ENCODE measurements at places on chromosomes 13 and 19.
A peak's percentile ranks its signal among the peaks of the same experiment; 100 is the strongest.

DNA sequence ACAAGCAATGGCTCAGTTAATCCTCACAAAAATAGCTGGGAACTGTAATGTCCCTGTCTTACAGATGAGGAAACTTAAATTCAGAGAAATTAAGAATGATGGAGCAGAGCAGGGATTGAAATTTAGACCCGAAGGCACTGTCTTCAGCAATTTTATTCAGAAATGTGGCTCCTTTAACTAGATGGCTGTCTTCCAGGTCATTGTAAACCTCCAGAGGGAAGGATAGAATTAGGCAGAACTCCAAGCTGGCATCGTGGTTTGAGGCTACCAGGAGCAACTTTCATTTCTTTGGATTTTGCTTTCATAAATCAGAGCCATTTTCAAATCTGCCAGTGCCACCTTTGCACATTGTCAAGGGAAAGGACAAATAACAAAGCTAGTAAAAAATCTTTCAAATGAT lies 339.0 kb downstream of the DCT start:
- DNase-seq = no peak

GRCh38 chr13:112756081-112756480 lies 66.2 kb downstream of the ATP11A start:
- DNase-seq = no peak

DNA sequence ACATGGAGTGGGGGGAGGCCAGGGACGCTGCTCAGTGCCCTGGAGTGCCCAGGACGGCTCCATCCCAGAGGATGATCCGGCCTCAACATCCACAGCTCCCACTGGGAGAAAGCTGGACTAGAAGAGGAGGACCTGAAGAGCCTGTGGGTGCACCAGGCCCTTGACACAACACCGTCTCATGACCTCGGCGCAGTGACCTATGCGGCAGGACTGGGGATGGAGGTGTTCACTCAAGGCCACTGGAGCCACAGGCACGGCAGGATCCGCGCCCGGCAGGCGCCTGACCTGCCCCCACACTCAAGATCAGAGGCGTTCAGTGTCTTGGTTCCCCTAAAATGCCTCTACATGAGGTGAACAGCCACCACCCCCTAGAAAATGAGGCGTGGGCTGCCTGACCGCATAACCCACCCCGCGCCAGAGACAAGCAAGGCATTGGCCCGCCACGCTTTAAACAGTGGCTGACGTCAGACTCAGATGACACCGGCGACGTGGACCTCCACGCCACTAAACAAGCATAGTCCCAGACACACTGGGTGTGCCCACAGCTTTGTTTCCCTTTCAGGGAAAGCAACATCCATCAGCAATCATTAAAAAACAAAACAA lies 8.0 kb downstream of the SGTA start:
- DNase-seq = no peak

DNA sequence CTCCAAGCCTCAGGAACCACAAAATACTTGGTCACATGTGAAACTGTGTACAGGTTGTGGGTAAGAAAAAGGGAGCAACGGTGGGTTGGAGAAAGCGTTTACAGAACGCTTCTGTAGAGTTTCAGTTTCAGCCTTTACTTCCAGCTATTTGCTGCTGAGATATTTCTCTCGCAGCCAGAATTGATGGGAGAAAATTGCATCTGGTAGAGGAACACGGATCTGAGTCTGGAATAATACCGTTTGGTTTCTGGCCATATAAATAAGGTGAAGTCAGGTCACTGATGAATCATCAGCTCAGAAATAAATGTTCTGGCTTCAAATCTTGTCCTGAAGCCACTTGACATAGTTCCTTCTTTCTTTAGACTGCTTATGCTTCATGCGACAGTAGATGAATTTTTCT lies 20.3 kb upstream of the RFC3 start:
- DNase-seq = no peak

GRCh38 chr13:96650301-96650886 lies 343.9 kb downstream of the OXGR1 start:
- no peak for DNase-seq

DNA sequence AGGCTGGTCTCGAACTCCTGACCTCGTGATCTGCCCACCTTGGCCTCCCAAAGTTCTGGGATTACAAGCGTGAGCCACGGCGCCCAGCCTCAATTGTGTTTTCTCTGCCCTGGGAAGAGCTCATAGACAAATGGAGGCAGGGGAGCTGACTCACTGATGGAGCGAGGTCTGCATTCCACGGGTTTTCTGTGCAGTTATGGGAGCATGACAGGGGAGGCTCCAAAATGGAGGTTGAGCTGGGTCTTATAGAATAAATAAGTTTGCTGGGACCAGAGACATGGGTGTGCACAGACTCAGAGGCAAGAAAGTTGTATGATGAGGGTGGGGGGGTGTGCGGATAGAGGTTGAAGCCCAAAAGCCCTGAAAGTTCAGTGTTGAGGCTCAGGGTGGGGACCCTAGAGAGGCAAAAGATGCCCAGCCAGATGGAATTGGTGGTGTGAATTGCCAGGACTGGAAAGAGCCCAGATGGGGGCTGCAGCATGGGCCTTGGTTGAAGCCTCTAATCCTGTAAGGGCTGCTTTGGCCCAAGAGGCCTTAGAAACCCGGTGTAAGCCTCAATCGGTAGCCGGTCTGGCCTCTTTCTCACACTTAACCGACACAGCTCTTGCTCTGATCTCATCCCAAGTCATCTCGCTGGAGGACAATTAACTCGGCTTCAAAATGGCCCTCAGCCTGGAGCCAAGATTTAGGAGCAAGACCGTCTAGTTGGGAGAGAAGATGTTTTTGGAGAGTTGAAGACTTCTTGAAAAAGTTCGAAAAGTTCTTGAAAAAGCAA lies 1.9 kb downstream of the TPM4 start:
- no peak for DNase-seq

GRCh38 chr13:40490086-40490758 lies 176.2 kb downstream of the FOXO1 start:
- DNase-seq = no peak

- no peak for DNase-seq
Measured at GRCh38 chr13:72112216-72112615, 245.2 kb upstream of the DACH1 start.

DNA sequence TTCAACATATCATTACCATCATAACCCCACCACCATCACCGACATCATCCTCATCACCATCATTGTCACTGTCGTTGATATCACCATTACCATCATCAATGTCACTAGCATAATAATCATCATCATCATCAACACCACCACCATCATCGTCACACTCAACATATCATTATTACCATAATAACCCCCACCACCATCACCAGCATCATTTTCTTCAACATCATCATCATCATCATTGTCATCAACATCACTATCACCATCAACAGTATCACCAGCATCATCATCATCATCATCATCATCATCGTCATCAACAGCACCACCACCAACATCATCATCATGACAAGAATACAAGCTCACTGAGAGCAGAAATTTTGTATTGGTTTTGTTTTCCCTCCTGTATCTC lies 83.8 kb downstream of the MBD3L1 start:
- no peak for DNase-seq

GRCh38 chr19:3586127-3586626 lies 899 bp downstream of the GIPC3 start:
- no peak for DNase-seq

DNA sequence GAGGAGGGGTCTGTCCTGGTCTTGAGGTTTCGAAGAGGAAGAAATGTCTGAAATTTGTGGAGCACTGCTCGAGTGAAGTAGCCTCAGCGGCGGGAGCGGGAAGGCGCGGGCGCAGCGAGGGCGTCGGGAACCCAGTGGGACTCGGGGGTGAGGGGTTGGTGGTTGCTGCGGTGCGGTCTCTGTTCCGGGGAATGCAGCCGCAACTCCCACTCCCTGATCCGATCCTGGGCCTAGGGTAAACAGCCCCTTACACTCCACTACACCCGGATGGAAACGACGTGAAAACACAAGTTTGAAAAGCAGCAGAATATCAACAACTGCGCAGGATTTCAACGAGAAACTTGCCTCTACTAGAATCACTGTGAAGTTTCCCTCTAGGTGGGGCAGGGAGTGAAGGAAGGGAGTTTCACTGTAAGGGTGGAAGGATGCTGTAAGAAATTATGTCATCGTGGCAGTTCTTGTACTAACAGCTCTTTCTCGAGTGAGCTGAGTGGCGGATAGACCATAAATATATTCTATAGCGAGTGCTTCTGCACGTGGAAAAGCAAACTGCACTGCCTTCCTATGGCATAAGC lies 2.0 kb upstream of the KLF12 start:
- no peak for DNase-seq

GRCh38 chr19:4976401-4977298 lies 7.7 kb downstream of the KDM4B start:
- DNase-seq = no peak

- no peak for DNase-seq
Measured at GRCh38 chr13:106815545-106815944, 247.6 kb upstream of the ARGLU1 start.

- no peak for DNase-seq
Measured at GRCh38 chr19:37725181-37725580, 5.6 kb upstream of the ZNF607 start.

GRCh38 chr13:100392709-100393630 lies 195.6 kb downstream of the GGACT start:
- DNase-seq = peak; percentile 4

- DNase-seq = no peak
Measured at GRCh38 chr13:43918636-43919035, 38.9 kb downstream of the LACC1 start.

DNA sequence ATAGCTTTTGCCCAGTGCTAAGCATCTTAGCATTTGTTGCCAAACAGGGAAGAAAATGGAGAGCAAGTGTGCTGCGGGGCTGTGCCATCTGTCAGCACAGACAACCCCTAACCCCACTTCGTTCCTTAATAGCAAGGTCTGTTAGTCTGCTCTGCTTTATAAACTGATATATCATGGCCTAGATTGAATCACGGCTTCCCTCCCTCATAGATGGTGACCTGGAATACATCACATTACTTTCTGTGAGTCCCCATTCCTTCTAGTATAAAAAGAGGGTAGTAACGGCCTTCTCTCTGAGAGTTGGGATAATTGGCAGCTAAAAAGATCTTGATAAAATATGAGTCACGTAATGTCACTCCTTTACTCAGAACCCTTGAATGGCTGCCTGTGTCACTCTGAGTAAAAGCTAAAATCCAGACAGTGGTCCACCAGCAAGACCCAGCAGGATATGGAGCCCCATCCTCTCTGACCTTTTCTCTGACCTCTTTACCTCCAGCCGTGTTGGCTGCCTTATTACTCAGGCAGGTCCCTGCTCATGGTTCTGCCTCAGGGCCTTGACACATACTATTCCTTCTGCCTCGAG lies 151.7 kb downstream of the DLEU7 start:
- no peak for DNase-seq

DNA sequence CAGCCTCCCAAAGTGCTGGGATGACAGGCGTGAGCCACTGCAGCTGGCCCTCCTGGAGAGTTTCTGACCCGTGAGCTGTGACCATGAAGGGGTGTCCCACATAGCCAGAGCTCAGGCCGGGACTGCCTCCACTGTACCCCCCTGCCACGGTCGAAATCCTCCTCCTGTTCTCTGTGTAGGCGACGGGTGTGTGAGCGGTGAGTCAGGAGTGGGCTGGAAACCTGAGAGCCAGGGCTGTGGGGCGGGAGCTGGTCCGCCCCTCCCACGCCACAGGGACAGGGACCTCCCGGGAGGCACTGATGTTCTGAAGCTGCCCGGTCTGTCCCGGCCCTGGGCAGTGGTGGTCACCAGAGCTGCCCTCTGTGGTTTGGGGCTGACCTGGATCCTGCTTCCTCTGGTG lies 3.9 kb downstream of the WDR18 start:
- no peak for DNase-seq

- DNase-seq = no peak
Measured at GRCh38 chr19:50836543-50837195, 3.3 kb upstream of the KLK15 start.

DNA sequence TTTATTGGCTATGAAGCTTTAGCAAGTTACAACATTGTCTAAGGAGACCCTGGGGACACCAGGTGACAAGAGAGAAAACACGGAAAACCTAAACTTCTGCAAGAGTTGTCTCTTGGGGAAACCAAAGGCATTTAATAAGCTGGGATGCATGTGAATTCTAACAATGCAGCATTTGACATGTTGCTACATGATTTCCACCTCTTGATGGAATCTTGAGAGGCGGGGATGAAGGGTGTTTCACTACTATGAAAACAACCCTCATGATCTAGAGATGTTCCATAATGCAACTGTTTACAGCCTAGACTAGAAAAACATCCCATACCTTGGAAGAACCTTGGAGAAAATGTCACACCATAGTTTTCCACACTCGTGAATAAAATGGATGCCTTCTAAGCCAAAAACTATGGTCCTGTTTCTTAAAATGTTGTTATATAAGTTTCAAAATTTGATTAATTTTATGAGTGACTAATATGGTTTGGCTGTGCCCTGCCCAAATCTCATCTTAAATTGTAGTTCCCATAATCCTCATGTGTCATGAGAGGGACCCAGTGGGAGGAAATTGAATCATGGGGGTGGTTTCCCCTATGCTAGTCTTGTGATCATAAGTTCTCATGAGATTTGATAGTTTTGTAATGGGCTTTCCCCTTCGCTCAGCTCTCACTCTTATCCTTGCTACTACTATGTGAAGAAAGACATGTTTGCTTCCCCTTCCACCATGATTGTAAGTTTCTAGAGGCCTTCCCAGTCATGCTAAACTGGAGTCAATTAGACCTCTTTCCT lies 164.6 kb downstream of the TNFSF13B start:
- no peak for DNase-seq

GRCh38 chr19:10662384-10663251 lies 8.5 kb downstream of the ILF3 start:
- no peak for DNase-seq

GRCh38 chr19:33799476-33799875 lies 2.8 kb downstream of the KCTD15 start:
- DNase-seq = no peak

DNA sequence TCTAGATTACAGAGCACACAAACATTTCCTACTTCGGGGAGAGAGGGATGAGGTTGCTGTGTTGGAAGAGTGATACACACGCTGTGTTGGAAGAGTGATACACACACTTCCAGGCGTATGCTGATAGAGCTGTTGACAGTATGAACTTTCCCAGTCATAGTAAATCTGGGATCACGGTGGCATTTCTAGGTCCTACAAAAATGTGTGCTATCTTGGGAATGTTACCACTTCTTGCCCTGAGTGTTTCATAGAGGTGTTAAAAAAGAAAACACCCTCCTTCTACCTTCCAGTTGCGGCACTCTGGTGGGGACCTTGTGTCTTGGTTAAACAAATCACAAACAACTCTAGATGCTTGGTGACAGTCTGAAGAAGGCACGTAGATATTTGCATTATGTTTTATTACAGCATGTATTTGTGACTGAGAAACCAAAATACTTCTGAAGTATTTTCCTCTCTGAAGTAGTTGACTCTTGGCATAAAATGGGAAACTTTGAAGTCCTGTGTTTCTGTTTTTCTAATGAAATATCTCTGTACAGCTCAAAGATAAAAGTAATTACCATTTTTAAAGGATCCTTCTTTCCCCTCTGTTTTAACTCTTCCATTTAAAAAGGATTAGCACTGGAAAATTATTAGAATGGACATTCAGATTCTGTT lies 52.5 kb downstream of the ARHGAP35 start:
- DNase-seq = no peak
